Thoracic aorta (tissue), 2 donors: ENCODE measurements at places on chromosomes 7 and 10. TPM values are rescaled to one million over a fixed set of nuclear protein-coding genes. Genes with fewer than 3 reads are reported as not detected.

GRCh38 chr7:94244760-94245159 lies 149.9 kb upstream of the COL1A2 start:
- DNase-seq: no peak

PHKG1 gene
- total RNA-seq: 6.0 TPM

DNA sequence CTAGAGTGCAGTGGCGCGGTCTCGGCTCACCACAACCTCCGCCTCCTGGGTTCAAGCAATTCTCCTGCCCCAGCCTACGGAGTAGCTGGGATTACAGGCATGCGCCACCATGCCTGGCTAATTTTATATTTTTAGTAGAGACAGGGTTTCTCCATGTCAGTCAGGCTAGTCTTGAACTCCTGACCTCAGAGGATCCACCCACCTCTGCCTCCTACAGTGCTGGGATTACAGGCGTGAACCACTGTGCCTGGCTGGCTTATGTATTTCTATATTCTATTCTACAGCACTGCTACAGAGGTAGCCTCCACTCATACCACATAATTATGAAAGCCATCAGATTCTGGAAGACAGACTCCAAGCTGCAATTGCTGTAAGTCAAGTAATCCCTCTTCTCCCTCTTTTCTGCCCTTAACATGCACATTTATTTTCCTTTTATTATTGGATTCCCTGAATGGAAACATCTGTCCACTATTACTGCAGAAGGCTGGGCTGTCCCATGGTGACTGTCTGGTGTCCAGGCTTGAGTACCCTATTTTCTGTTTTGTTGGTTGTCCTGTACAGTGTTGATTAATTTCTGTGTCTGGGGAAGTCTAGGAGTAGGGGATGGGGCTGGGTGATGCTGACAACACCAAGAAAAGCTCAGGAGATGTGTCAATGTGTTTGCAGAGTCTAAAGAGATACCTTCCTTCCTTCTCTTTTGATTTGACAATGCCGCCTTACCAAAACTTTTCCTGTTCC lies 5.8 kb upstream of the ZNF487 start:
- DNase-seq: no peak

DNA sequence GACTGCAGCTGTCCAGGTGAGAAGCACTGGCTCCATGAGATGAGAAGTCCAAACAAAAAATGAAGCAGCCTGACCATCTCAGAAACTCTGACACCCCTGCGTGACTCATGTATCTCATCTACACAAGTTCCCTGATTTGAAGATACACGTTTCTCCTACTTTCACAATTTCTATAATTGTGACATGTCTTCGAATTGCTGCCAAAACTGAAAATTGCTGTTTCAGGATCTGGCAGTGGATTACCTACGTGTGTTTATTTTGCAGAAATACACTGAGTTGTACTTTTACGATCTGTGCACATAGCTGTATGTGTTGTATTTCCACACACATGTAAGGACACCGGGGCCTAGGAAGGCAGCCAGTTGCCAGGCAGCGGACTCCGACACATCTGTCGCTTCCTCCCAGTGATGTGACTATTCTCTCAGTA lies 53.2 kb downstream of the LARP4B start:
- no peak for DNase-seq

GRCh38 chr7:68984306-68984705 lies 614.0 kb upstream of the AUTS2 start:
- no peak for DNase-seq

CNTNAP2 gene
- not detected for total RNA-seq

RPEL1 gene
- total RNA-seq: not detected

PAX2 gene
- total RNA-seq: not detected

- no peak for DNase-seq
Observed at GRCh38 chr10:132889556-132889955, 52.8 kb downstream of the CFAP46 start.

DNA sequence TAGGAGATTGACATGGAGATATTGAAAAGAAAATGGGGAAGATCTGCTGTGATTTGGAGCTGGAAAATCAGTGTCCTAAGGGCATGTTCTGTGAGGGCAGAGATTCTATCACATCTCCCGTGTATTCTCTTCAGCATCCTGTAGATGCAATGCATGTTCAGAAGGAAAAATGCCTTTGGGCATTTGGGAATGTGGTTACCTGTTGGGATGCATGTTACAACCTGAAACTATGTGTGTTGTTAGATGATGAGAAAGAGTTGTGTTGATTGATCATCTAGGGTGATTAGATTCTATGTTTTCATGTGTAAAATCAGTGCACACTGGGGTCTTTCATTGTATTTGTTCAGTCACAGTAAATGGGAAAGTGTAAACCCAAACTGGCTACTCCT lies 14.7 kb downstream of the CUZD1 start:
- no peak for DNase-seq

- no peak for DNase-seq
Observed at GRCh38 chr7:55493408-55493807, 78.9 kb downstream of the VOPP1 start.

DNA sequence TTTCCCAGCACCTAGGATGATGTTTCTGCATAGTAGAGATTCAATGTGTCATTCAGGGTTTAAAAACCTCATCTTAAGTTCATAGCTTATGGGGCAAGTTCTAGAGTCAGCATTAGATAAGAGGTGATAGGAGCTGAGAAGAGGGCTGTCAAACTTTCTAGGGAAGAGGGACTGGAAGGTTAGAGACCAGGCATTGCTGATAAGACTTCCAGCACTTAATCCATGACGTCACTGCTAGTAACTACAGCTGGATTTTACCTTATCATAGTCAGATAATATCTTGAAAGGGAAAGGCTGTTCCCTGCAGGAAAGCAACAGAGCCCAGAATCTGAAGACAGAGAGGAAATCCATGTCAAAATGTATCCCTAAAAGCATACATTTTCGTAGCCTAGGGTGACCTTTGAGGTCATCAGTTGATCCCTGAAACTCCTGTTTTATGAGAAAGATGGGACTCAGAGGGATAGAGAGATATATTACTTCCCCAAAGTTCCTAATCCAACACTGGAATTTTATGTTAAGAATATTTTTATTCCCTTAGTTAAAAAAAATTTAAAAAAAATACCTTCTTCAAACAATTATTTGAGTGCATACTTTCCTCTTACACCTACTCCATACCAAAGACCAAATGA lies 3.3 kb upstream of the CPED1 start:
- DNase-seq: no peak

FBXO24 gene
- total RNA-seq: not detected

POMZP3 gene
- total RNA-seq: 6.8 TPM

DNA sequence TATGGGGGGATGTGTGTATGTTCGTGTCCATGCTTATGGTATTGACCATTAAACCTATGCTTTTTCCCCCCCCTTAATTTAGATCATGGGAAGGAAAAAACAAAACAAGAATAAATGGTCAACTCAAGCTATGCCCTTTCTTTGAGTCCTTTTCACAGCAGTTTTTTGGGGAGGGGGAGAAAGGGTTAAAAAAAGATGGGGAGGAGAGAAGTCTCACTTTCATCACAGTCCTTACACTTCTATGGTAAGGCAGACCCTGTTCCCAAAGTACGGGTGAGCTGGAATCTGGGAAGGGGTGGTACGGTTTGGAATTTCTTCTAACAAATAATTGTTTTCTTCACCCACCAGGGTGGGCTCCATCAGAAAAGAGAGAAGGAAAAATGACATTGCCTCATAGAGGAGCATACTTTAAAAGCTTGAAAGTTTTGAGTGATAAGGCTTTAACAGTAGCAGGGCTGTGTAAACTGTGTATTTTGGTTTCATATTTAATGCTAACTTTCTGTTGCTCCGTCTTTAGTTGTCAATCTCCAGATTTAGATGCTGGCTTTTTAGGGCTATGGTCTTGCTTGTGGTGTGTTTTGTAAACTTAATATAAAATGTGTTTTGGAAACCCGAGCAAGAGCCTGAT lies 180.1 kb downstream of the TCF7L2 start:
- DNase-seq: no peak

DNA sequence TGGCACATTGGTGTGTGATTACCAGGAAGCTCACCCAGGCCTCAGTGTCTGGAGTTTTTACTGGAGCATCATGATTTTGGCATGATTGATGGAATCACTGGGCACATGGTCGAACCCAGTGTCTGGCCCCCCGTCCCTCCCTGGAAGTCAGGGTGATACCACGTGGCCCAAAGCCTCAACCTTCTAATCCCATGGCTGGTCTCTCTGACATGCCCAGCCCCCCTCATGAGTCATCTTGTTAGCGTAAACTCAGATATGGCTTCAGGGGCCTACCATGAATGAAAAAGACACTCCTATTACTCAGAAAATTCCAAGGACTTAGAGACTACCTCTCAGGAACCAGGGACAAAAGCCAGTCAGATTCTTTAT lies 109.3 kb downstream of the GRK5 start:
- DNase-seq: peak; percentile 54

DNA sequence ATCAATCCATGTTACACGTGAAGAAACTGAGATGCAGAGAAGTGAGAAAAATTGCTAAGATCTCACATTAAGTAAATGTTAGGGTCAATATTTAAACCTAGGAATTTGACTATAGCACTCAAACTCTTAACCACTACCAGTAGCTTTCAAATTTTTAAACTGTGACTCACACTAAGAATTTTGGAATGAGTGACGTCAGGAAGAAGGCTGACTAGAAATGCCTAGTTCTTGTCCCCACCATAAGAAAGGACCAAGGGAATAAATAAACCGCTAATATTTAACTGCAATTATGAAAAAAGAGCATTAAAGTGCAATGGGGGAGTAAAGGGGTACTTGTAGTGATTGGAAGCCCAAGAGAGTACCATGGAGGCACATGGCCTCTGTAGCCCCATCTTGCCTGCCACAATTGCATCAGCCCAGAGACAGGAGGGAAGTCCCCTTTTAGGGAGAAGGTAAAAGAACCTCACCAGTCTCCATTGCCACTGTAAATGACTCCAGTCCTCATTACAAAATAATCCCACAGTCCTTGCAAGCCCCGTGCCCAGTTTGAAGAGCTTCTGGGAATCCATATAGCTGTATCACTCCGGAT lies 3.5 kb upstream of the AKR1B1 start:
- no peak for DNase-seq

GRCh38 chr10:104650072-104650471 lies 9.0 kb downstream of the SORCS3 start:
- no peak for DNase-seq

DNA sequence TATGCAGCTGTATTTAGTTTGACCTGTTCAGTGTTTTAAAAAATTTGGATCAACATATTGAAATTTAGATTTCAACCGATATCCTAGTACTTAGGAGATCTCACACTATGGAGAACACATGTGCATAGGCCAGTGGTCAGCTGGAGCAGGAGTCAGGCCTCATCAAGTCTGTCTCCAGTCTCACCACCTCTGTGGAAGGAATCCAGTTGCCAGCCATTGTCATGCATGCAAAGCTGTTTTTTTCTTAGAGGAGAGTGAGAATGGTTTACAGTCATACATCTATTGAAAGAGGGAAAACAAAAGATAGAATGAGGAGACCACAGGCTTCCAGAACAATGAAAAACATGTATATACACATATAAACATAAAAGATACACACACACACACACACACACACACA lies 7.6 kb upstream of the CLEC5A start:
- DNase-seq: no peak

- no peak for DNase-seq
Observed at GRCh38 chr7:47147213-47147631, 434.7 kb downstream of the TNS3 start.

- no peak for DNase-seq
Observed at GRCh38 chr10:100982916-100983830, 4.1 kb downstream of the MRPL43 start.

GRCh38 chr10:88152728-88153133 lies 289.3 kb downstream of the PTEN start:
- DNase-seq: peak; percentile 21

- no peak for DNase-seq
Observed at GRCh38 chr10:132179551-132180392, 7.0 kb upstream of the DPYSL4 start.

DNA sequence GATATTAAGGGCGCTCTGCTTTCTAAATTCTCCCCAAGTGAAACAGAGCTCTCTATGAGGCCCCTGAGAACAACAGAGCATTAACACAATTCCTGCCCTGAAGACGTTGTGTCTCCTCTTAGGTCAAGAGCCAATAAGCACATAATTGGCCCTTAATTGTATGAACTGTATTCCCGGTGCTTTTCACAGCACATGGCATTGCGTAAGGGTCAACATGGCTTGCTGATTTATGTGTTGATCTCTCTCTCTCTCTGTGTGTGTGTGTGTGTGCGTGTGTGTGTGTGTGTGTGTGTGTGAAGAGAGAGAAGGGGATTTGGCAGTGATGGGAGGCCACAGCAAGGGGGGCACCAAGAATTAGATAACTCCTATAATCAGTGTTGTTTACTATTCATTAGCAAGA lies 40.5 kb downstream of the LYZL1 start:
- no peak for DNase-seq

UCMA gene
- total RNA-seq: not detected

PRF1 gene
- total RNA-seq: 3.7 TPM

DNA sequence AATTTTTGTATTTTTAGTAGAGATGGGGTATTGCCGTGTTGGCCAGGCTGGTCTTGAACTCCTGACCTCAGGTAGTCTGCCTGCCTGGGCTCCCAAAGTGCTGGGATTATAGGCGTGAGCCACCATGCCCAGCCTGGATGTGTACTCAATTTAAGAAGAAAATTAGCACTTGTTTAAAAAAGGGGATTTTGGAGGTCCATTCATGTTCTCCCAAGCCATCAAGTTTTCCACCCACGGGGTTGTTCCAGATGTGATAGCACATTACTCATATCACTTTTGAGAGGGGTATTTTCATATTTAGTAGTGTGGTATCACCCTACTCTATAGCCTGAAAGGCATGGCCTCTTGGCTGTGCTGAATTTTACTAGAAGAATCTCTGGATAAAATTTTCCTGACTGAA lies 10.5 kb upstream of the SLC26A3 start:
- no peak for DNase-seq

SEMA3C gene
- 89.2 TPM for total RNA-seq

DNA sequence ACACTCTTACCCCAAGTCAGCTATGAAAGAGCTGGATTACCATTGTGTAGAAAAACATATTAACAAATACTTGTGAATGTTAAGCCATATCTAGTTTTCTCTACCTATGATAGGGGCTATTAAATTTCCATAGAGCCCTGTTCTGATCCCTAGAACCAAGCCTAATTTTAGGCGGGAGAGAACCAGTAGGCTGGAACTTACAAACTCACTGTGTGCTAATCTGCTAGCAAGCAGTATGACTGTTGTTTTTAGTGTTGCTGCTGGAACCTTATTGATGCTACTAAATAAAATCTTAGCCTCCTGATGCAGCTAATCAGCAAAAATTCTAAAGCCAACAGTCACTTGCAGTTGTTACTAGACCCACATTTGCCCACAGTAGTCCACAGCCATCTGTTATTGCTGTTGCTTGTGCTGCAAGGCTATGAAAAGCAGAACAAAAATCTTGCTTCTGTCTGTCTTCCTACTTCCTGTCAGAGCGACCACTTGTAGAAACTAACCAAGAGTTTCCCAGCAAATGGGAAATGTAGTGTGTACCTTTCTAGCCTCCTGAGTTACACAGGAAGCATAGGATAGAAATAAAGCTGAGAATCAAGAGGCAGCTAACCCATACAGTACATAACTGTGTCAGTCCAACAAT lies 368.4 kb downstream of the ARL4A start:
- DNase-seq: no peak

FEZF1 gene
- total RNA-seq: not detected

GRCh38 chr10:29482591-29483431 lies 152.0 kb downstream of the SVIL start:
- no peak for DNase-seq

CDK1 gene
- total RNA-seq: 2.0 TPM

GRCh38 chr10:75935240-75935639 lies 503.8 kb downstream of the LRMDA start:
- DNase-seq: no peak

GRCh38 chr10:51691135-51691534 lies 8.3 kb downstream of the CSTF2T start:
- no peak for DNase-seq

GRCh38 chr10:79380946-79381721 lies 33.9 kb downstream of the PPIF start:
- no peak for DNase-seq
